Lower lobe of right lung (tissue), 2 donors: ENCODE measurements at places on chromosomes 2 and 18. TPM values are rescaled to one million over a fixed set of nuclear protein-coding genes. Genes with fewer than 3 reads are reported as not detected.
A peak's percentile ranks its signal among the peaks of the same experiment; 100 is the strongest.

GRCh38 chr18:78554944-78555608 is 424.5 kb upstream of the SALL3 start:
- H3K27ac ChIP-seq: no peak overlapping the region
- no peaks in the 10 kb centered on the region for H3K36me3 ChIP-seq
- no peak for DNase-seq
- H3K27me3 ChIP-seq: no peaks in the 10 kb centered on the region

The ANKRD44 gene
- total RNA-seq: 58.7 TPM

DNA sequence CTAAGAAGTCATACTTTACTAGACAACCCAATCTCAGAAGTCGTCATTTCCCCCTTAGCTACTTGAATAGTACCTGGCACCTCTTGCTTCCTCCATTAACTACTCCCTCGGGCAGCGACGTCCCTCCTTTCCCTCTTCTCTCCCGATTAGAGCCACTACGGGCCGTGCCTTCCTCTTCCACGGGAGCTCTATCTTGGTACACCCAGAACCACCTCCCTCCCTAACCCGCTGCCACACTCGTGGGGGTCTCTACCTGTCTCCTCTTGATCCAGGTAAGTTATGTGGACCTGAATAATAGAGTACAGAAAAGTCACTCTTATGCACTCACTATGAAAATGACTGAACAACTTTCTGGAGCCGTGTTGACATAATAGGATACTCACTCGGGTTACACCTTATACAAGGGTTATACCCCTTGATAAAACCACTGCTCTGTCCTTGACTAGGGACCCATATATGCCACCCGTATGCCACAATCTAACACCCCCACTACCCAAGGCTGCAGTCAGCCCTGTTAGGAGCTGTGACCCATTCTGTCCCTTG is 595 bp upstream of the HDHD2 start:
- peaks cover 29% of the 10 kb centered on the region for H3K36me3 ChIP-seq
- DNase-seq: no peak
- H3K4me1 ChIP-seq: peaks cover 32% of the 10 kb centered on the region
- no peaks in the 10 kb centered on the region for H3K27me3 ChIP-seq
- H3K27ac ChIP-seq: peak overlapping the region; percentile 89

DNA sequence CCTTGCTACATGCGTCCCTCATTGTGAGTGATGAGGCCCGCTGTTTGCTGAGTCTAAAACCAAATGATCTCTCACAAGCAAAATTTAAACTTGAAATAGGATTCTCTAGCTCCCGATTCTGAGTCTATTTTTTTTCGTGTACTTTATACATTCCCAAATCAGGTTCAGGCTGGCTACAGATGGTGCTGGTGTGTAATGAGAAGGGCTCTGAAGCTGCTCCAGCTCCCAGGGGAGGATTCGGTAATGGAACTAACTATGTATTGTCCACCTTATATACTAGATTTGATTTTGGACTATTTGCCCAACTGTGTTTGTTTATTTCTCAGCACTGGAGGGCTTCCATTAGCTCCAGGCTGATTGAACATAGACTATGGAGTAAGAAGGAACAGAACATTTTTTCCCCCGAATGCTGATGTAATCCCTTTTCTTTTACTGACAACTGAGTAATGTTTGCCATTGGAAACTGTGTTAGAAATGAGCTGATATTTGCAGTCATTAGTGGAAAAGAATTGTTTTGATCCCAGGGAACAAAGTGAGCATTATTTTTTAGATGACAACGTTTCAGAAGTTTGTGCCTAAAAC is 274.0 kb upstream of the FIGN start:
- no peaks in the 10 kb centered on the region for H3K27me3 ChIP-seq
- H3K36me3 ChIP-seq: no peaks in the 10 kb centered on the region
- no peak overlapping the region for H3K27ac ChIP-seq
- H3K4me3 ChIP-seq: no peak overlapping the region
- H3K4me1 ChIP-seq: no peaks in the 10 kb centered on the region
- DNase-seq: no peak

GRCh38 chr2:213959589-213959988 is 451.3 kb upstream of the VWC2L start:
- no peaks in the 10 kb centered on the region for H3K36me3 ChIP-seq
- DNase-seq: no peak
- no peaks in the 10 kb centered on the region for H3K4me1 ChIP-seq
- no peaks in the 10 kb centered on the region for H3K27me3 ChIP-seq
- H3K4me3 ChIP-seq: no peak overlapping the region
- no peak overlapping the region for H3K27ac ChIP-seq

The CEBPZOS gene
- total RNA-seq: 38.5 TPM

DNA sequence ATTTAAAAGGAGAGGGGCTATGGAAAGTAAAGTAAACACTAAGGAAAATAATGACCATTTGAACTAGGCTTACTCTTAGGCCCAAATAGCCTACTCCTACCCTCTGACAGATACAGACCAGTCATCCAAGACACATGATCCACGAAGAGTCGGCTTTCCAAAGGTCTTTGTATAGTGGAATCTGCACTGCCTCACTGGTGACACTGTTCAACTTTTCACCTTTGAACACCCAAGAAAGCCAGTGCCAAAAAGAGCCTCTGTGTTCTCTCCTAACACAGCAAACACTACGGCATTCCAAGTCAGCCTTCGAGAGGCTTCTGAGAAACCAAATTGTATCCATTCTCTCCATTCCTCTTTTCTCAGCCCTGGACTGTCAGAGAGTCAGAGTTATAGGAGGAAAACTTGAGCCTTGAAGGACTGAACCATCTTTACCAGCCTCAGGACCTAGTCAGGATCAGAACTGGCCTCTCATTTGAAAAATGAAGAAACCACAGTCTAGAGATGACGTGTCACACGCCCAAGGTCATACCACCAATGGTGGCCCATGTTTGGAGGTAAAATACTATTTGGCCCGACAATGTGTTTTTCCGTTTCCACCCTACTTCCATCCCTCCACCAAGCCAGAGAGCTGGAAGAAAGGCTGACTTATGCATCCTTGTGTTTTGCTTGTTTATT is 267.4 kb upstream of the ACVR2A start:
- DNase-seq: no peak
- no peaks in the 10 kb centered on the region for H3K36me3 ChIP-seq
- no peaks in the 10 kb centered on the region for H3K27me3 ChIP-seq
- no peak overlapping the region for H3K27ac ChIP-seq

The PROKR1 gene
- not detected for total RNA-seq

DNA sequence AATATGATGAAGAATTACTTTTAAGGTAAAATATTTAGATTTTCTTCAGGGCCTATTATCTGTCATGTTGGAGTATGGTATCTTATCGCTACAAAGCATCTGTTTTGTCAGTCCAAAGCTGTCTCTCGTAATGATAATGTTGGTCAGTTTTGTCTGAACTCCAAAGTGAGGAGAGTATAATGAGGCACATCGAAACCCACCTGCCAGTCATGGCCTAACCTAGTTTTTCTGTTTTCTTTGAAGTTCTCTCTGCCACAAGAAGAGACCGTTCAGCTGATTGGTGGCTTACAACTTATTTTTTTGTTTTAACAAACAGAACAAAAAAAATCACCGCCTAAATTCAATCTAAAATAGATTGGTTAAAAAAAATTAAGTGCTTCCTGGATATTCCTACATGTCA is 1387.9 kb downstream of the RPIA start:
- no peak overlapping the region for H3K27ac ChIP-seq
- no peaks in the 10 kb centered on the region for H3K4me1 ChIP-seq
- H3K4me3 ChIP-seq: no peak overlapping the region
- no peak for DNase-seq
- H3K36me3 ChIP-seq: no peaks in the 10 kb centered on the region

DNA sequence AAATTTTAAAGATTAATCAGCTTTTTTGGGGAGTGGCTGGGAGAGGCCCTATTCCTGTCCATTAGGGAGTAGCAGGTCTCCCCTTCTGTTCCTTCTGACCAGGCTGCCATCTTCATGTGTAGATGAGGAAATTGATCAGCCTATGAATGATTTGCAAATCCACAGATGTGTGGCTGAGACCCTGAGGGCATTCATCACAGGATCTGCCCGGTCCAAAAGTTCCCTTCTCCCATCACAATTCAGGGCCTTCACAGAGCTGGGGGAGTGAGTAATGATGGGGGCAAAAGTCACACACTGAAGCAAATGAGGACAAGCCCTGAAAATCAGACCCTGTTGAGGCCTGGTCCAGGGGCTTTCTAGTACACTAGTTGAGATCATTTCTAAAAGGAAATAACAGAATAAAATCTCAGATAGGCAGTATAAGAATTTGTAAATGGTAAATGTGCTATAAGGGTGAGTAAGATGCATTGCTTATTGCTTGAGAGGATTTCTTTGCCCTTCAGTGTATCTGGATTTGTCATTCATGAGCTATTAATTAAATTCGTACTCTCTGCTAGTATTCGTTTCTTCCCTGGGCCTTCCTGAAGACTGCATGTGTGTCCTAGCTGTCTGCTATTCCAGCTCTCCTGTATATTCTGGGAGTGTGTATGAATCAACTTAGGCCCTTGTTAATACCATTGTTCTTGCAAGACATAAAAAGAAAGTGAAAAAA is 53.2 kb downstream of the SETBP1 start:
- no peak overlapping the region for H3K4me3 ChIP-seq
- DNase-seq: no peak
- H3K4me1 ChIP-seq: peaks cover 28% of the 10 kb centered on the region
- no peak overlapping the region for H3K27ac ChIP-seq
- no peaks in the 10 kb centered on the region for H3K27me3 ChIP-seq

The TANK gene
- 77.5 TPM for total RNA-seq

- H3K27me3 ChIP-seq: no peaks in the 10 kb centered on the region
- H3K27ac ChIP-seq: peak overlapping the region; percentile 20
- H3K36me3 ChIP-seq: peaks cover 6% of the 10 kb centered on the region
- no peak for DNase-seq
- H3K4me3 ChIP-seq: no peak overlapping the region
- H3K4me1 ChIP-seq: no peaks in the 10 kb centered on the region
Measured at GRCh38 chr18:47826157-47827074, 104.0 kb downstream of the SMAD2 start.

DNA sequence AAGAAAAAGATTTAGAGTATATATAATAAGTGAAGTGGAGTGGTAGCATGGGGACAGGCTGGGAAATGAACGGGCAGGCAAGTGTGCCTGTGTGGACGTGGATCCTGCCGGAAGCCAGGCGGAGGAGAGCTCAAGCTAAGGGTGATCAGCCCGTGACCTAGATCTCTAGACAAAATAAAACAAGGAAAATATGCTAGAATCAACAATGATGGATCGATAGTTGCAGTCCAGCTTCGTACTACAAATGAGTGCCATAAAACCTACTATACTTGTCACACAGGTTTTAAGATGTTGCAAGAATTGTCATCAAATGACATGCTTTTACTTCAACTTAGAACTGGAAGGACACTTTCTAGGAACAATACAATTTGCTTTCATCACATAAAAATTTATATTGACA is 8.5 kb downstream of the EIF2AK2 start:
- H3K4me3 ChIP-seq: no peak overlapping the region
- DNase-seq: no peak
- peaks cover 8% of the 10 kb centered on the region for H3K4me1 ChIP-seq
- no peaks in the 10 kb centered on the region for H3K27me3 ChIP-seq
- H3K36me3 ChIP-seq: peaks cover 65% of the 10 kb centered on the region
- H3K27ac ChIP-seq: no peak overlapping the region

DNA sequence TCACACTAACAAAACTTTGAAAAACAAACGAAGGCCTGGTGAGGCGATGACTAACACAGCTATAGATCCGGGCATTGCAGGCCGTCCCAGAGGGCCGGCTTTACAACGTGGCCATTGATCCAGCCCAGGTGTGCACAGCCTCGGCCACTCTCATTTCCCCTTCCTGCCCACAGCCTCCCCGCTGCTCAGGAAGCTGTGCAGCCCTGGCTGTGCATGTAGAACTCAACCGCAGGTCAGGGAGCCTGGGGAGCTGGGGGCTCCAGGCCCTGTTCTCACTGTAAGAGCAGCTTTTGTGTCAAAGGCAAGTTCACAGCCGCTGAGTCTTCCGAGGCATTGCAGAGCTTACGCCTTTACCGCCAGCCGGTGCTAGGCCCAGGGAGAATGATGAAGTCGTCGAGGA is 87.2 kb downstream of the LONRF2 start:
- no peak for DNase-seq
- H3K4me1 ChIP-seq: no peaks in the 10 kb centered on the region
- H3K4me3 ChIP-seq: no peak overlapping the region

DNA sequence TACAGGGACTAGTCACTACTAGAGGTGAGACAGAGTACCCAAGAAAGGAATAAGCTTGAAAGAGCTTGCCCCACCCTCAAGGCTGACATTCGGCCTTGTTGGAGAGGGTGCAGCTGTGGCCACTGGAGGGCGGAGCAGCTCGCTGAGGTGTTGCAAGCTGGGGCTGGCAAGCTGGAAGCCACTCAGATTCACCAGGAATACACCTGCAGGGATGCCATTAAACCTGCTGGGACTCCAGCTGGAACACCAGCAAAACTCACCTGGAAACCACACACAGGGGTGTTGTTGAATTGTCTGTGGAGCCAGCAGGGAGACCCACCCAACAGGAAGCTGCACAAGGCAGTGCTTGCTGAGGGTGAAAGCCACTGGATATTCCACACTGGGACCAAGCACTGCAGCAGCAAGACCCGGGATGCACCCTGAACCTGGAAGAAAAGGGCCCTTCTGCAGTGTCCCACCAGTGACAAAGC is 26.1 kb downstream of the KCTD18 start:
- no peak overlapping the region for H3K4me3 ChIP-seq
- peaks cover 7% of the 10 kb centered on the region for H3K36me3 ChIP-seq
- H3K4me1 ChIP-seq: peaks cover 10% of the 10 kb centered on the region
- H3K27me3 ChIP-seq: no peaks in the 10 kb centered on the region
- H3K27ac ChIP-seq: no peak overlapping the region

DNA sequence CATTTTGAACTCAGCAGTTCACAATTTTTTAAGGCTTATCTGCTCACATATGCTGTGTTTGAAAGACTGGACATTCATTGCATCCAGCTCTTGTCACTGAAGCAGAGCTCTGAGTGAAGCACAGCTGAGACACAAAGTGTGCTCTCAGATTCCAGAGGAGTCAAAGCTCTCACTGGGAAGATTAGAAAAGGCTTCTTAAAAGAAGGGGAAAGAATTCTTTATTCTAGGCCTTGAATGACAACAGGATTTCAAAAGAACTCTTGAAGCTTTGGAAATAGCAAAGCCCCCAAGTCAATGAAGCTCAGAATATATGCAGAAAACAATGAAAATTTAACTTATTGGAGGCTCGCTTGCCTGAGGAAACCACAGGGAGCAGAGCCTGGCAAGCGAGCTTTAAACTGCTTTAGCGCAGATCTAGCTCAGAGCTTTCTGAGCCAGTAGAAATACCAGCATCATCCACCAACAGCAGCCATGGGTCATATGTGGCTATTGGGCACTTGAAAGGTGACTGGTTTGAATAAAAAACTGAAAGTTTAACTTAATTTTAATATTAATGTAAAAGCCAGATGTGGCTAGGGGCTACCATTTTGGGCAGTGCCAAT is 369.7 kb downstream of the OSR1 start:
- no peaks in the 10 kb centered on the region for H3K36me3 ChIP-seq
- H3K4me1 ChIP-seq: peaks cover 5% of the 10 kb centered on the region
- H3K27ac ChIP-seq: no peak overlapping the region
- DNase-seq: no peak

- no peak overlapping the region for H3K27ac ChIP-seq
- H3K4me3 ChIP-seq: no peak overlapping the region
- no peaks in the 10 kb centered on the region for H3K4me1 ChIP-seq
- H3K36me3 ChIP-seq: peaks cover 24% of the 10 kb centered on the region
- DNase-seq: no peak
- no peaks in the 10 kb centered on the region for H3K27me3 ChIP-seq
Measured at GRCh38 chr2:232741972-232742371, 34.4 kb downstream of the KCNJ13 start.
